ENCODE measurements at places on chromosomes 12 and 14. TPM values are rescaled to one million over a fixed set of nuclear protein-coding genes. Genes with fewer than 3 reads are reported as not detected.

DNA sequence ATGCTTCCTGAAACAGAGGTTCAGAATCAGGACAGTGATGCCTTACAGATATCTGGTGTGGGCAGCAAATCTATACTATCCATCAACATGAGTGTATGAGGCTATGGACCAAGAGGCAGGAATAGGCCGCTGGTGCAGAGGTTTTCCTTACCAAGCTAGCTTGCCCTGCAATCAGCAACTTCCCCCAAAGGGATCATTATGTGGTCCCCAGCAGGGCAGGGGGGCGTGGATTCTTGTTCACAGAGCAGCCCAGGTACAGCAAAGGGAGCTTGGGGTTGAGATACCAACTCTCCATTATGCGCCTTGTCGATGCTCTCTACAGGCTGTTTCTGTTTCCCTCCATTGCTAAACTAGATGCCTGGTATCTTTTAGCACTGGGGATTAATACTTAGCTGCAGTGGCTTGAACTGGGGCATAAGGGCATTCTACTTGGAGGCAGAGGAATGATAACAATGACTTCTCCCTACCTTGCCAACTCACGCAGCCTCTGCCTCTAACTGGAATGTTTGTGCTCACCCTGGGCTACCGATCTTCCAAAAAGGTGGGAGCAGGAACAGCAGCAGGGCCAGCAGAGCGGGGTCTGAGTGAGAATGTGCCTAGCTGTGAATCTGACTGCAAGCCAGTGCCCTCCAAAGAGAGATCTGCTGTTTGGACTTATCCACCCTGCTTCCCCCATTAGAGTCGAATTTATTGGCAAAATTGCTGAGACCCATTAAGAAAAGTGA lies 10.3 kb upstream of the KRT1 start:
- peak overlapping the region; percentile 22 for H3K27ac ChIP-seq
- peak overlapping the region; percentile 67 for H3K4me3 ChIP-seq
- H3K4me1 ChIP-seq, result peaks cover 18% of the 10 kb centered on the region
- DNase-seq, result no peak
- H3K36me3 ChIP-seq, result no peaks in the 10 kb centered on the region

The FAM186B gene
- total RNA-seq, result not detected

DNA sequence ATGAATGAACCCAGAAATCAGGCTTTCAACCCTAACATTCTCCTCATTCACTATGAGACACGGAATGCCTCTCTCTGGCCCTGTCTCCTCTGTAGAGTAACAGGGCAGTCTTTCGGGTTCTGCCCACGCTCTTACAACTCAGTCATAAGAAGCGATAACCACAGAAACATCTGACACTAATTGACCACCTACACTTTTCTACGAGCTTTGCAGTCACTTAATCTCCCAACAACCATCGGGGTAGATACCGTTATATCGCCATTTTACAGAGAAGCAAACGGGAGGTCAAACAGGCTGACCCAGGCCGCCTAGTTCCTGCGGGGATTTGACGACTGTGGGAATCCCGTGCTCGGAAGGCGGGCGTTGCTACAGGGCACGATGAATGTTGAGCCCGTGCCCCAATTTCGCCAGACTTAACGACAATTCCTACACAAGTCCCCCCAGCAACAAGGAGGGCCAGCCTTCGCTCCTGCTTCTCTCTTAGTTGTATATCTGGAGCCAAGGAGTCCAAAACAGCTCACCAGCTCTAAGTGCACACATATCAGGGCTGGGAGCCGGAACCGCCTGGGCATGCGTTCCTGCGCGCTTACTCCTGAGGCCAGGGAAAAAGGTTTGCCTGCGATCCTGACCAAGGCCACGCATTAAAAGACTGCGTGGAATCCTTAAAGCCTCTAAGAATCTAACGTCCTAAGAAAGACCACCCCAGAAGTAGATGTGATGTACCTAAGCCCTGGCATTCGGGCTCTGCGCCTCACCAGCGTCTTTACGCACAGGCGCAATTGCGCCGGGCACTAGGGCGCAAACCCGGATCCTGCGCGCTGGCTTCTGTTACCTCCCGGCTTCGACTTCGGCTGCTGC lies 38.7 kb upstream of the TBX5 start:
- no peaks in the 10 kb centered on the region for H3K36me3 ChIP-seq
- no peak overlapping the region for H3K27ac ChIP-seq
- H3K4me3 ChIP-seq, result no peak overlapping the region
- no peak for DNase-seq
- H3K27me3 ChIP-seq, result peaks cover 87% of the 10 kb centered on the region
- H3K4me1 ChIP-seq, result no peaks in the 10 kb centered on the region

GRCh38 chr14:76385435-76385834 lies 9.5 kb downstream of the ESRRB start:
- no peak overlapping the region for H3K4me3 ChIP-seq
- DNase-seq, result no peak
- no peaks in the 10 kb centered on the region for H3K36me3 ChIP-seq
- H3K27ac ChIP-seq, result no peak overlapping the region

The ALX1 gene
- not detected for total RNA-seq

GRCh38 chr12:10140001-10140400 lies 10.0 kb upstream of the CLEC7A start:
- DNase-seq, result peak; percentile 66
- no peaks in the 10 kb centered on the region for H3K36me3 ChIP-seq
- H3K27ac ChIP-seq, result no peak overlapping the region
- H3K4me3 ChIP-seq, result no peak overlapping the region
- peaks cover 6% of the 10 kb centered on the region for H3K27me3 ChIP-seq
- peaks cover 2% of the 10 kb centered on the region for H3K4me1 ChIP-seq

The NKX2-1 gene
- 0.25 TPM for total RNA-seq

The VDR gene
- total RNA-seq, result 84.6 TPM

GRCh38 chr12:82358200-82359114 lies at the start of the genes CCDC59 and METTL25:
Gene CCDC59 (minus strand): TSS chr12:82358387. CDS start chr12:82358376, 11 bp downstream.
Gene METTL25 (plus strand): TSS chr12:82358529. CDS start chr12:82358566, 37 bp downstream.
- peak within 1 kb of the TSS; percentile 99 for H3K27ac ChIP-seq
- peaks cover 47% of the 10 kb centered on the region for H3K36me3 ChIP-seq
- H3K27me3 ChIP-seq, result no peaks in the 10 kb centered on the region
- peak within 1 kb of the TSS; percentile 91 for H3K4me3 ChIP-seq
- DNase-seq, result peak; percentile 96
- H3K4me1 ChIP-seq, result peaks cover 47% of the 10 kb centered on the region

- H3K27ac ChIP-seq, result peak overlapping the region; percentile 86
- H3K36me3 ChIP-seq, result peaks cover 30% of the 10 kb centered on the region
- H3K4me3 ChIP-seq, result peak overlapping the region; percentile 80
These were observed 1.9 kb upstream of the RAB35 start for GRCh38 chr12:120118321-120119061.

GRCh38 chr12:12350868-12351463 lies 924 bp upstream of the MANSC1 start:
- H3K27me3 ChIP-seq, result no peaks in the 10 kb centered on the region
- H3K4me1 ChIP-seq, result peaks cover 21% of the 10 kb centered on the region
- no peaks in the 10 kb centered on the region for H3K36me3 ChIP-seq
- peak overlapping the region; percentile 68 for H3K4me3 ChIP-seq
- no peak overlapping the region for H3K27ac ChIP-seq

GRCh38 chr14:69055125-69055524 lies 76.0 kb upstream of the ACTN1 start:
- H3K4me3 ChIP-seq, result no peak overlapping the region
- no peak for DNase-seq
- no peaks in the 10 kb centered on the region for H3K27me3 ChIP-seq
- no peak overlapping the region for H3K27ac ChIP-seq
- peaks cover 22% of the 10 kb centered on the region for H3K4me1 ChIP-seq
- peaks cover 40% of the 10 kb centered on the region for H3K36me3 ChIP-seq

DNA sequence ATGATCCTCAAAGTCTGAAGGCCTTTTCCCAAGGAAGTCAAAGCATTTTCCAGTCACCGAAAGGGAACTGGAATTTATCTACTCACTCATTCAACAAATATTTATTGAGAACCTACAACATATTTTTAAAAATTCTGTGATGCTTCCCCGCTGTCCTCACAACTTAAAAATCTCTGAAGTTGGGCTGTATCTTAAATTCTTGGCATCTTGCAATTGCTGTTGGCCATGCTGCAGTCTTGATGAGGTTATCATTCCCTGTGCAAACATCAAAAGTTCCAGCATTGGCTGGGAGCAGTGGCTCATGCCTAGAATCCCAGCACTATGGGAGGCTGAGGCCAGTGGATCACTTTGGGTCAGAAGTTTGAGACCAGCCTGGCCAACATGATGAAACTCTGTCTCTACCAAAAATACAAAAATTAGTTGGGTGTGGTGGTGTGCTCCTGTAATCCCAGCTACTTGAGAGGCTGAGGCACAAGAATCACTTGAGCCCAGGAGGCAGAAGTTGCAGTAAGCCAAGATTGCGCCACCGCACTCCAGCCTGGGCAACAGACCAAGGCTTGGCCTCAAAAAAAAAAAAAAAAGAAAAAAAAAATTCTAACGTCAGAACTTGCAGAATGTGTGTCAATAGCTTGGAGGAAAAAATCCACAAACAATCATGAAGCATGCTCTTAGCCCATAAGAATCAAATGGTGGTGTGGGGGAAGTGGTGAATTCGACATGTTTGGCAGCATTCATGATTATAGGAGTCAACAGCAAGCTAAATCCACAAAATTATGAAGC lies 34.9 kb downstream of the CCDC177 start:
- no peak for DNase-seq
- no peak overlapping the region for H3K27ac ChIP-seq
- H3K4me3 ChIP-seq, result no peak overlapping the region
- no peaks in the 10 kb centered on the region for H3K36me3 ChIP-seq
- peaks cover 9% of the 10 kb centered on the region for H3K4me1 ChIP-seq

DNA sequence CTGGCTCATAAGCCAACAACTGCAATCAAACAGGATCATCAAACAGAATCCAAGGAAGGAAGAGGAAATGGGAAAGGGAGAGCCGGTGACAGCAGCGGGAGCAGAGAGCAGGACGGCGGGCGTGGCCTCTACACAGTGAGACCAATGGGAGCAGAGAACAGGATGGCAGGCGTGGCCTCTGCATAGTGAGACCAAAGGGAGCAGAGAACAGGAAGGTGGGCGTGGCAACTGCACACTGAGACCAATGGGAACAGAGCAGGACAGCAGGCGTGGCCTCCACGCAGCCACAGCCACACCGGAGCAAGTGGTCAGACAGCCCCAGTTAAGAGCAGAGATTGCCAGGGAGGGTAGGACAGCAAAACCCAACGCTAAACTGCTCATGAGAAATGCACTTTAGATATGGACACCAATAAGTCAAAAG lies 16.4 kb downstream of the LRCOL1 start:
- no peaks in the 10 kb centered on the region for H3K36me3 ChIP-seq
- peak; percentile 52 for DNase-seq
- no peak overlapping the region for H3K27ac ChIP-seq
- H3K4me1 ChIP-seq, result peaks cover 10% of the 10 kb centered on the region

The TBC1D30 gene
- total RNA-seq, result 0.72 TPM

DNA sequence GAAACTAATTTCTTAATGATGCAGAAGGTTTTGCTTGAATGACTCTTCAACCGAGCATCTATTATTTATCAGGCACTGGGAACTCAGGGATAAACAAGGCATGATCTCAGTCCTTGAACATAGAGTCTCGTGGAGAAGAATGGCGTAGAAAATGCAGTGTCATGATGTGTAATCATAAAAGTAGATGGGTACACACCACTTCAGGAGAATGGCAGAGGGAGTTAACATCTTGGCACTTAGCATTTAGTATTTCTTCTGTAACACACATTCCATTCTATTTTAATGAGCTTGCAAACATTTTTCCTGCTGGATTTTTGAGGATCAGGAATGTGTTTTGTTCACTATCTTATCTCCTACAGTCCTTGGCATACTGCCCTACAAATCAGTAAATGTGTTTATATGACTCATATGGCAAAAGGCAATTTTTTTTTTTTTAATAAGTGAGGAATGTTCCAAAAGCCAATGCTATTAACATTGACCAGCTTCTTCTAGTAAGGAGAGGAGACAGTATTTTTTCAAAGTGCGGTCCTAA lies 3.8 kb downstream of the TXNRD1 start:
- peaks cover 41% of the 10 kb centered on the region for H3K4me1 ChIP-seq
- peaks cover 10% of the 10 kb centered on the region for H3K27me3 ChIP-seq
- H3K36me3 ChIP-seq, result peaks cover 4% of the 10 kb centered on the region
- no peak for DNase-seq
- H3K4me3 ChIP-seq, result no peak overlapping the region

The SLC6A15 gene
- total RNA-seq, result not detected

The REP15 gene
- not detected for total RNA-seq

The VAMP1 gene
- 51.2 TPM for total RNA-seq

DNA sequence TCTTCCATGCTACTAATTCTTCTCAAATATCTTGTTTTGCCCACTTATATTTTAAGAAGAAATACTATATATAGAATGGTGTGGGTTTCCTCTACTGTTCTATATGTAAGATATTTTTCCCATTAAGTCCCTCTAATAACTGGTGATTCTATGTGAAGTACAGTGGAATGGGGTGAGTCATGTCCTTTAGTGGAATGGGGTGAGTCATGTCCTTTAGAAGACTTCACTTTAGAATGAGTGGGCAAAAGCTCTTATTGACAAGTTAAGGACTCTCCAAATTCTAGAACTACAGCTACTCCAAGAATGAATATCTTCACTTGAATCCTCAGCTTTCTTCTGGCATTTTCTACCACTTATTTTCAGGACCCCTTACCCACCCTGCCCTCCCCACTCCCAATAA lies 349.9 kb downstream of the ETNK1 start:
- H3K36me3 ChIP-seq, result no peaks in the 10 kb centered on the region
- H3K27ac ChIP-seq, result no peak overlapping the region
- no peaks in the 10 kb centered on the region for H3K4me1 ChIP-seq
- DNase-seq, result no peak
- H3K27me3 ChIP-seq, result no peaks in the 10 kb centered on the region

DNA sequence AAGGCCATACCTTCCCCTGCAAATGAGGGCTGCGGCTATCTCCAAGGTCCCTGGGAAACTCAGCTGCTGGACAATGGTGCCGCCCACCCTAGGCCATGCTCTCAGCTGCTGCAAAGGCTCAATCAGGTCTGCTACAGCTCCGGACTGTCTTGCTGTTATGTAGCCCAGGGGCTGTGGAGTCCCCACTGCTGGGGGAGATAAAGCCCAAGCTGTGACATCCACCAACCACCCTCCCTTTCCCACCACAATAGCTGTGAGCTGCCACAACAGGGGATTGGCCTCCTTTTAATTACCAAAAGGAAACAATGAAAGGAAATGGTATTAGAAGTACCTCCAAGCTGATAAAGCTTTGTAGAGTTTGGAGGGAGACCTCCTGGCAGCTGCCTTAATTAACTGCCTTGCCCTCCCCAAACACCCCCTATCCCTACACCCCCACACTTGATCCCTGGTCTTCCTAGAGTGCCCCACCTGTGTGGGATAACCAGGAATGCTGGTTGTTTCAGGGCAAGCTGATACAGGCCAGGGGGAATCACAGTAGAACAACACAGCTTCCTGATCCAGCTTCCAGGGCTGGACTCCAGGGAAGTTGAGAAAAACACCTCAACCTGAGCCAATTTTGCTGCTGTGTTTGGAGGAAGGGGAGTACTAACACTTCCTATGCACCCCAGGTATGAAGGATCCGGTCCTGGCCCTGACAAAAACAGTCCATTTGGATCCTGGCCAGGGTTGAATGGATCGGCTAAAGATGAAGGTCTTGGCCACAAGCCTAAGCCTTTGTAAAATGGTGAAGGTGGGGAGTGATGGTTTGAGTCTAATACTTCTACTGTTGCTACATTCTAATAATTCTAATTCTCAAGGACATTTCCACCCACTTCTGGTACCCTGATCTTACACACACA lies at the start of gene VWF:
Gene VWF (minus strand): TSS at position 260 of the 899 bp plus-strand sequence. CDS start 1,474 bp downstream, outside the sequence.
- no peak within 1 kb of the TSS for H3K4me3 ChIP-seq
- H3K4me1 ChIP-seq, result no peaks in the 10 kb centered on the region
- no peaks in the 10 kb centered on the region for H3K36me3 ChIP-seq
- no peak within 1 kb of the TSS for H3K27ac ChIP-seq
